Spleen (tissue), 13 donors: ENCODE measurements at places on chromosomes 7 and 10.
A peak's percentile ranks its signal among the peaks of the same experiment; 100 is the strongest.

- H3K27me3 ChIP-seq: no peaks in the 10 kb centered on the region
- H3K4me1 ChIP-seq: peaks cover 19% of the 10 kb centered on the region
- H3K4me3 ChIP-seq: no peak overlapping the region
- no peak overlapping the region for H3K27ac ChIP-seq
These were observed 4.7 kb downstream of the PPP1R9A start for GRCh38 chr7:94912085-94912484.

- no peaks in the 10 kb centered on the region for H3K27me3 ChIP-seq
- DNase-seq: no peak
- H3K4me1 ChIP-seq: peaks cover 78% of the 10 kb centered on the region
- H3K4me3 ChIP-seq: no peak overlapping the region
- peaks cover 4% of the 10 kb centered on the region for H3K36me3 ChIP-seq
These were observed 8.8 kb downstream of the TM9SF3 start for GRCh38 chr10:96578022-96578421.

DNA sequence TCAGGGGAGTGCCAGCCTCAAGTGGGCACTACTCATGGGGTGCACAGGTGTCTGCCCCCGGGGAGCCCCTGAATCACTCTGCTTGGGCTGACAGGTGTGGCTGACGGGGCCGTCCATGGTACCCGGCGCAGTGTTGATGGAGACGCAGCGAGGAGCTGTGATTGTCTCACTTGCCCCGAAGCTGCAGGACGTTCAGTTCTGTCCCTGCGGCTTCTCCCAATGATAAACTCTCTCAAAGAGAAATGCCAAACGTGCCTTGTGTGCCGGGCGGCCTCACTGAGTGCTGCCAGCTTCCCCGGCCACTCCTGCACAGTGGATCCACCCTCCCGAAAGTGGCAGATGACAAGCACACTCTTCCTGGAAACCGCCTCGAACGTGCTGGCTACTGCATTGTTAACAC lies 203.2 kb downstream of the DNAJB6 start:
- no peak overlapping the region for H3K27ac ChIP-seq
- no peaks in the 10 kb centered on the region for H3K4me1 ChIP-seq
- no peak overlapping the region for H3K4me3 ChIP-seq
- H3K27me3 ChIP-seq: no peaks in the 10 kb centered on the region

- H3K27me3 ChIP-seq: no peaks in the 10 kb centered on the region
- H3K4me3 ChIP-seq: no peak overlapping the region
- H3K4me1 ChIP-seq: peaks cover 8% of the 10 kb centered on the region
- no peak for DNase-seq
These were observed 120.9 kb downstream of the PLXNA4 start for GRCh38 chr7:132455378-132455777.

DNA sequence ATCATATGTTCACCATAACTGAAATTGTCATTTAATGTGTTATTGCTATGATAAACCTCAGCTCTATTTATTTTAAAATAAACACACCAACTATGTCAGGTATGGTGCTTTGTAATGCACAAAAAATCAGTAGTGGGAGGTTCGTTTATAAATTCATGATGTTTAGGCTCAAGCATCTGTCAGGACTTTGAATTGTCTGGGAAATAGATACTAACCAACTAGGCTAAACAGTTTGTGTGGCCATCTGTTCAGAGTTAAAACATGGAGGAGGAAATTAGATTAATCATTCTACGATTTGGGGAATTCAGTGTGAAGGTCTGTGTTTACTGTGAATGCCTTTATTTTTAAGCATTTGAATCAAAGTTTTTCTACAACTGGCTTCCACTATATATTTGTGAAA lies 212.6 kb upstream of the FZD8 start:
- no peak overlapping the region for H3K27ac ChIP-seq
- DNase-seq: no peak
- no peak overlapping the region for H3K4me3 ChIP-seq
- no peaks in the 10 kb centered on the region for H3K4me1 ChIP-seq
- no peaks in the 10 kb centered on the region for H3K36me3 ChIP-seq

DNA sequence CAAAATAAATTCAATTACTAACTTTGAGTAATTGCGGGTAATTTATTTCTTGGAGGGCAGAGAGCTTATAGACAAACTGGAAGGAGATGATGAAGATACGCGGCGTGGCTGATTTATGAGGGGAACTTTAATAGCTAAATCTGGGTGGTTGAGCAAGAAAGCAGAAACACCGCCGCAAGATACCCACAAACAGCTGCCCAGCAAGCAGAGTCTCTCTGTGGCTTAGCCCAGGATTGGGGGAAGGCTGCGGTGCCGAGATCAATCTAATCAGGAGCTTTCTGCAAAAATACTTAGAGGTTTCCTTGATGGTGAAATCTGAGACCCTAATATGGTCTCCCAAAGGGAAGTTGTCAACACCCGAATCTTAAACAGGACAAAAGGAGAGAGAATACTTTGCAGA lies 94.9 kb upstream of the MGMT start:
- no peak overlapping the region for H3K27ac ChIP-seq
- DNase-seq: no peak
- H3K36me3 ChIP-seq: no peaks in the 10 kb centered on the region

- no peak overlapping the region for H3K27ac ChIP-seq
- no peaks in the 10 kb centered on the region for H3K27me3 ChIP-seq
- DNase-seq: no peak
- no peak overlapping the region for H3K4me3 ChIP-seq
- H3K4me1 ChIP-seq: no peaks in the 10 kb centered on the region
These were observed 239.3 kb downstream of the SORCS1 start for GRCh38 chr10:106925191-106925590.

- no peak overlapping the region for H3K4me3 ChIP-seq
- no peaks in the 10 kb centered on the region for H3K36me3 ChIP-seq
- no peaks in the 10 kb centered on the region for H3K4me1 ChIP-seq
- H3K27me3 ChIP-seq: no peaks in the 10 kb centered on the region
- DNase-seq: no peak
These were observed 135.3 kb downstream of the KIAA1217 start for GRCh38 chr10:24344279-24344678.

GRCh38 chr10:126459878-126460481 lies 71.7 kb upstream of the ADAM12 start:
- H3K36me3 ChIP-seq: no peaks in the 10 kb centered on the region
- H3K27me3 ChIP-seq: no peaks in the 10 kb centered on the region
- no peaks in the 10 kb centered on the region for H3K4me1 ChIP-seq
- H3K4me3 ChIP-seq: no peak overlapping the region

GRCh38 chr10:109633846-109634245 lies 289.5 kb downstream of the XPNPEP1 start:
- H3K4me1 ChIP-seq: no peaks in the 10 kb centered on the region
- H3K27me3 ChIP-seq: no peaks in the 10 kb centered on the region
- H3K27ac ChIP-seq: no peak overlapping the region
- H3K36me3 ChIP-seq: no peaks in the 10 kb centered on the region
- H3K4me3 ChIP-seq: no peak overlapping the region
- no peak for DNase-seq

- H3K36me3 ChIP-seq: no peaks in the 10 kb centered on the region
- no peak for DNase-seq
- no peak overlapping the region for H3K4me3 ChIP-seq
These were observed 339.2 kb upstream of the MEOX2 start for GRCh38 chr7:16025696-16026095.

DNA sequence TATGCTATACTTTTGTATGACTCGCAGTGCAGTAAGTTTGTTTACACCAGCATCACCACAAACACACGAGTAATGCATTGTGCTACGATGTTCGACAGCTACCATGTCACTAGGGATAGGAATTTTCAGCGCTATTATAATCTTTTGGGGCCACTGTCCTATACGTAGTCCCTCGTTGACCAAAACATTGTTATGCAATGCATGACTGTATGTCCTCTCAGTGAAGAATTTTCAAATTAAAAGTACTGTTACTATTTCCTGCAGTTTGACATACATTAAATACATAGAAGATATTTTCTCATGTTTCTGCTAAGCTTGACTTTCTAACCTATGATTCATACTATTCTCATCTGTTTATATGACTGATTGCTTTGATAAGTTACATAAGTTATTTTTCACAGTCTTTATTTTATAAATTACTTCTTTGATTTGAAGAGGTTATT lies 203.6 kb downstream of the VTI1A start:
- H3K27me3 ChIP-seq: no peaks in the 10 kb centered on the region
- H3K36me3 ChIP-seq: no peaks in the 10 kb centered on the region
- H3K4me1 ChIP-seq: no peaks in the 10 kb centered on the region
- no peak overlapping the region for H3K27ac ChIP-seq

DNA sequence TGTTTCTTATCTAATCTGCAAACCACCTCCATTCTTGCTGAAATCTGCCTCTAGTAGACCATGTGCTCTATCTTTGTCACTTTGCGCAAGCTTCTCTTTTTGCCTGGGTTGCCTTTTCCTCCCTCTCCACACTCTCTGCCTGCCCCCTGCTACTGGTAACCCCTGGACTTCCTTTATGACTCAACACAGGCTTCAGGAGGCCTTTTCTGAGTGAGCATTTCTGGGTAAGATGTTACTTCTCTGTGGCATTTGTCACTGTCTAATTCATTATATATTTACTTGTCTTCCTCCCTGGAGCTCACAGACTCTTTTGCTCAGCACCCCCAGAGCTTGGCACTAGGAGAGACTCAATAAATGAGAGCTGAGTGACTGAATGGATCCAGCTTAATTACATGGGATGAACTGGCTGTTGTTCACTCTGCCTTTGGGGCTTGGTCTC lies 8.4 kb downstream of the GOLGA7B start:
- no peak overlapping the region for H3K27ac ChIP-seq
- H3K36me3 ChIP-seq: no peaks in the 10 kb centered on the region
- H3K4me3 ChIP-seq: no peak overlapping the region
- DNase-seq: no peak
- H3K4me1 ChIP-seq: no peaks in the 10 kb centered on the region

- DNase-seq: no peak
- no peaks in the 10 kb centered on the region for H3K27me3 ChIP-seq
- H3K36me3 ChIP-seq: no peaks in the 10 kb centered on the region
- no peak overlapping the region for H3K27ac ChIP-seq
These were observed 33.0 kb downstream of the TMEM106B start for GRCh38 chr7:12244129-12244528.

DNA sequence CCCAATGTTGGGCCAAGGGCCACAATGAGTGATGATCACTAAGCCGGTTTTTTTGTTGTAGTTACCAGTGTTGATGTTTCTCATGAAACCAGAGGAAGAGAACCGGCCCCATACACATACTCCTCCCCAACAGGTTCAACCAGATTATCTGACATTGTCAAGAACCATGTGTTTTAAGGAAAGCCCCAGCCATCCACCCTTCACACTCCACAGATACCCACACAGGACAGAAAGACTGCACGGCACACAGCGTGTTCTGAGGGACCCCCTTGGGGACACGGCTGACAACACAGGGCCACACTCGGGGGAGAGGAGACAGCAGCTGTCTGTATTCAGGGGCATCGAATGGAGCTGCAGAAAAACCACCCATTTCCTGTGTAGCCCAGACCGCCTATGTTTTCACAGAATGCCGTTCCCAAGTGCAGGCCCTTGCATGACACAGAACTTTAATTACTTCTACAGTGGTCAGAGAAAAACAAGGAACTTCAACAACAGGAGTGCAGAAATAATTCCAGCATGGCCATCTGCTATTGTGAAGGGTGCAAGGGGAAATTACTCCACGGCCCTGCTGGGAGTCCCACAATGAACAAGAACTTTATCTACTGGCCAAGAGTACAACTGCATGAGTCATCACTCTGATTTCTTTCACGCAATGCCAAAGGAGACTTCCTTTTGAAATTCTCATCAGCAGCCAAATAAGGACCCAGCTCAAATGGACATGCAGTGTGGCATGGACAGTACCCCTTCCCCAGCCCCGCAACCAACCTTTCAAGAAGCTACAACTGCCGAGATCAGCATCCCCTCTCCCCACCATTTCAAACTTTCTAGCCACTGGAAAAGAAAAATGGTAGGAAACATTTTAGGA lies 2.3 kb downstream of the KLF6 start:
- no peaks in the 10 kb centered on the region for H3K27me3 ChIP-seq
- peak; percentile 89 for DNase-seq
- peak overlapping the region; percentile 100 for H3K27ac ChIP-seq
- peak overlapping the region; percentile 54 for H3K4me3 ChIP-seq
- H3K4me1 ChIP-seq: peaks cover 62% of the 10 kb centered on the region

GRCh38 chr10:88418871-88419270 lies 164.2 kb downstream of the RNLS start:
- no peak overlapping the region for H3K27ac ChIP-seq
- H3K36me3 ChIP-seq: no peaks in the 10 kb centered on the region
- H3K27me3 ChIP-seq: no peaks in the 10 kb centered on the region
- no peak overlapping the region for H3K4me3 ChIP-seq
- DNase-seq: no peak
- H3K4me1 ChIP-seq: peaks cover under 1% of the 10 kb centered on the region

- H3K27me3 ChIP-seq: no peaks in the 10 kb centered on the region
- H3K4me1 ChIP-seq: peaks cover under 1% of the 10 kb centered on the region
- no peak overlapping the region for H3K27ac ChIP-seq
- no peaks in the 10 kb centered on the region for H3K36me3 ChIP-seq
These were observed 14.9 kb downstream of the STRA8 start for GRCh38 chr7:135248546-135248945.

DNA sequence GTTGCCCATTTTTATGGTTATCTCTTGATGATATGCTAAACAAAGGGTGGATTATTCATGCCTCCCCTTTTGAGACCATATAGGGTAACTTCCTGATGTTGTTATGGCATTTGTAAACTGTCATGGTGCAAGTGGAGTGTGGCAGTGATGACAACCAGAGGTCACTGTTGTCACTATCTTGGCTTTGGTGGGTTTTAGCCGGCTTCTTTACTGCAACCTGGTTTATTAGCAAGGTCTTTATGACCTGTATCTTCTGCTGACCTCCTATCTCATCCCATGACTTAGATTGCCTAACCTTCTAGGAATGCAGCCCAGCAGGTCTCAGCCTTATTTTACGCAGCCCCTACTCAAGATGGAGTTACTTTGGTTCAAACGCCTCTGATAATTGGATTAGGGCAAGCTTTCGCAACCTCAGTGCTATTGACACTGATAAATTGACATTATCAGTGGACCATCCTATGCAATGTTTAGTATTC lies 36.9 kb downstream of the BAG3 start:
- DNase-seq: no peak
- H3K36me3 ChIP-seq: no peaks in the 10 kb centered on the region
- H3K27ac ChIP-seq: no peak overlapping the region
- no peaks in the 10 kb centered on the region for H3K27me3 ChIP-seq
- peaks cover 15% of the 10 kb centered on the region for H3K4me1 ChIP-seq

DNA sequence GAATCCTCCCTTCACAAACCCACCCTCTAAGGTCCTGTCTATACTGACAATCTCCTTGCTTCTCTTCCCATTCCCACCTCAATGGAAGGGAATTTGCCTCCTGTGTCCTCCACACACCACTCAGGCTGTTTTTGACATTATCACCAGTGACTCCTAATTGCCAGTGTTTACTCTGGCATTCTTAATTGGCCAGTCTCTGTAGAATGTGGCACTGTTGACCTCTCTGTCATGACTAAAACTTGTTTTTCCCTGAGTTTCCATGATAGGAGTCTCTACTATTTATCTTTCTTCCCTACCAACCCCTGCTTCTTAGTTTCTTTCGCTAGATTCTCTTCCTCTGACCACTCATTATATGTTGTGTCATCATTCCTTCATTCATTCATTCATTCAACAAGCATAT lies 12.1 kb downstream of the SLC16A12 start:
- no peaks in the 10 kb centered on the region for H3K4me1 ChIP-seq
- H3K36me3 ChIP-seq: no peaks in the 10 kb centered on the region
- no peak overlapping the region for H3K4me3 ChIP-seq
- no peak overlapping the region for H3K27ac ChIP-seq
- no peaks in the 10 kb centered on the region for H3K27me3 ChIP-seq
